ENCODE measurements at places on chromosomes 5 and 9.
A peak's percentile ranks its signal among the peaks of the same experiment; 100 is the strongest.

DNA sequence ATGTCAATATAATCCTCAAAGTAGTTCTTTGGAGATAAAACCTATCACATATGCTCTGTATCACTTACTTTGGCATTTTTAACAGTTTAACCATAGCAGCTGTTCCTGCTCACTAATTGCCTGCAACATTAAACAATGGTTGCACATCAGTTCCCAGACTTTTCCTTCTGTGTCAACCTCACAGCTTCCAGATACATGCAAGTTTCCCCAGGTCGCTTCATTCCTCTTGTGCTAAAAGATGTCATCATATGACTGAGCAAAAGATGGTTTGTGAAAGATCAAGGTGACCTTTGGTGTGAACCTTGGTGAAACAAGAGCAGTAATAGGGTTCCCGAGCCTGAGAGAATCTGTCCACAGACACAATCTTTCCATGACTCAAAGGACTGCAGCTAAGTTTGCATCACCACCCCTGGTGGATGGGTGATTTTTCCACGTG, 500.4 kb upstream of the PAPPA start:
- DNase-seq: no peak

DNA sequence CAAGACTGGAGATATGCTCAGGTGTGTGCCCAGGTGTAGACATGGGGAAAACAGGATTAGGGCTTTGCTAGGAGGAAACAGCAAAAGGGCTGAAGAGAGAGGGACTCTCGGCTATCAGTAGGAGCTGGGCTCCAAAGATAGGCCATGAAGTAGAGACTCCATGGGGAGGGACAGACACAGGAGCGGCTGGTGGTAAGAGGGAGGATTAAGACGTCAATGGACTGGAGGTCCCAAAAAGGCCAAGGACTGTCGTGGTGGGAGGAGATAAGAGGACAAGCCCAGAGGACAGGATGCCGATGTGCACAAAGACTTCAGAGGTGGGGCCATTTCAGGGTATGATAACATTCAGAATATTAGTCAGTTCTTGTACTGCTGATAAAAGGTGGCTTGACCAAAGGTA, 93.1 kb downstream of the SAXO1 start:
- no peak for DNase-seq

DNA sequence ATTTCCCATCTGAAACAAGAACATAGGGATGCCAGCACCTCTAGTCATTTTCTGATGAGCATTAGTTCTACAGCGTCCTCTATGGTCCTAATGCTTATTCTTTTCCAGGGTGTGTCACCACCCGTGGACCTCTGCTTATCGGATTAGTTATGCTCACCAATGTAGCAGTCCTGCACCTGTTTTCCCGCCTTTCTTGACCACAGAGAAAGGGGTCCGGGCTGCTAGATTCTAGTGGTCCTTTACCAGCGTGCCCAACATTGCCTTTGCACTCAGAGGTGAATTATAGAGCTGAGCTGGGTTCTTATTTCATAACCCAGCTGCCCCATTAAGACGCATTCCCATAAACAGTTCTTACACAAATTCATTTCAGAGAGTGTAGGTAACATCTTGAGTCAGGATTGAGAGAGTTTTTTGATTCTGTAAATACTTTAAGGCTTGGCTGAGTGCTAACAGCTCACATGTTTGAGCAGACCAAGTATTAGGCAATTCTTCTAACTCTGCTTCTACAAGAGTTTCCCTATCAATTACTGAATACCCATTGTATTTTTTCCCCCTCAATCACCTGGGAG, 2205.1 kb upstream of the C9orf72 start:
- no peak for DNase-seq

GRCh38 chr5:120479066-120479465, 15.0 kb downstream of the PRR16 start:
- DNase-seq: no peak

GRCh38 chr5:97728920-97729319, 545.9 kb upstream of the RIOK2 start:
- DNase-seq: no peak

- DNase-seq: no peak
Measured at GRCh38 chr5:38433160-38433861, 123.1 kb downstream of the LIFR start.

DNA sequence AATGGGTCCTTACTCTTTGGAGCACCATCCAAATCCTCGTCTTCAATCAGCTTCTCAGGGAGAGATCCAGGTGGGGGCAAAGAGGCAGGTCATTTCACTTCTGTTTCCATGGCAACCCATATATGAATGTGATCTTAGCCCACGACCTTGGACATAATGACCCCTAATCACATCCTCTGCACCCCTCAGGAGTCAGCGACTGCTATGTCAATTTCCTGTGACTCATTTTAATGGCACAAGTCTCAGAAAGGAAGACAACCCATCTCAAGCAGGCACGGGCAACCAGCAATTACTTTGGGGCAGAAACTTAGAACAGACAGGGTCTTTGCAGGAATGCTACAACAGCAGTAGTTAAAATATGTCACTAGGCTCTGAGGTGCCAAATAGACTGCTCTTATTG, 591.2 kb downstream of the TLR4 start:
- DNase-seq: no peak

GRCh38 chr5:128706269-128706668, 168.2 kb upstream of the FBN2 start:
- DNase-seq: no peak

DNA sequence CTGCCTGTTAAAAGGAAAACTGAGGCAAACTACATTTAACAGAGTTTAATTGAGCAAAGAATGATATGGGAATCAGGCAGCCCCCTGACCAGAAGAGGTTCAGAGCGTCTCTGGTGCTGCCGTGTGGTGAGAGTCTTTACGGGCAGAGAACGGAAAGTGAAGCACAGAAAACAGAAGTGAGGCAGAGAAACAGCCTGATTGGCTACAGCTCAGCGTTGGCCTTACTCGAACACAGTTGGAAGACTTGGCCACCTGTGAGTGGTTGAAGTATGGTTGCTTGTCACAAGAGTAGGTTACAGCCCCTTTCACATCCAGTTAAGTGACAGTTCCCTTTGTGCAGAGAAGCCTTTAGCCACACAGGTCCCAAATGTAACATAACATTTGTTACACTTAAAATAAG, 16.9 kb upstream of the FBP1 start:
- DNase-seq: no peak

DNA sequence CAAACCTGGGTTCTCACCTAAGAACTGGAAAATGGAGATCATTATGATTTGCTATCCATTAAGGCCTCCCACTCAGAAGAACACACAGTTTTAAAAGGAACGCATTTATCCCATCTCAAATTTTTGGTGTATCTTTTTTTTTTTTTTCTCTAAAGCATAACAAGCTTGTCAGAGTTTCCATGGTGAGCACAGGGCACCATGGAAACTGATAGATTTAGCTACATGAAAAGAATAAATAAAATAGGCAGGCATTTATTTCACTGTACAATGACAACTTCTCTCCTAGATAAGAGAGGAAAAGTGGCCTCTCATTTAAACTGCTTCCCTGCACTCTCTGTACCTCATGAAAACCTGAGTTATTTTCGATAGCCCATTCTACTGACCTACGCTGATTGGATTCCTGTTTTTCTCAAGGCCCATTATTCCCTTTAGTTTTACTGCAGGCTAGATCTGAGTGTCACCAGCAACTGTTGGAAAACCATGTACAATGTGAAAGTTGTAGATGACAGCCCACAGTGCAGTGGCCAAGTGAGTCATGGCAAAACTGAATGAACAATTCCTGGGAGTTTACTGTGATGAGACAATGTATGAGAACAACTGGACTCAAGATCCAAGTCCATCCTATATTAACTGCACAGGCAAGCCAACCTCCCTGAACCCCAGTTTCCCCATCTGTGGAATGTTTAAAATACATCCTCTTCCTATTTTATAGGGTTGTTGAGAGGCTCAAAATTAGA, 4.3 kb upstream of the GDA start:
- no peak for DNase-seq

DNA sequence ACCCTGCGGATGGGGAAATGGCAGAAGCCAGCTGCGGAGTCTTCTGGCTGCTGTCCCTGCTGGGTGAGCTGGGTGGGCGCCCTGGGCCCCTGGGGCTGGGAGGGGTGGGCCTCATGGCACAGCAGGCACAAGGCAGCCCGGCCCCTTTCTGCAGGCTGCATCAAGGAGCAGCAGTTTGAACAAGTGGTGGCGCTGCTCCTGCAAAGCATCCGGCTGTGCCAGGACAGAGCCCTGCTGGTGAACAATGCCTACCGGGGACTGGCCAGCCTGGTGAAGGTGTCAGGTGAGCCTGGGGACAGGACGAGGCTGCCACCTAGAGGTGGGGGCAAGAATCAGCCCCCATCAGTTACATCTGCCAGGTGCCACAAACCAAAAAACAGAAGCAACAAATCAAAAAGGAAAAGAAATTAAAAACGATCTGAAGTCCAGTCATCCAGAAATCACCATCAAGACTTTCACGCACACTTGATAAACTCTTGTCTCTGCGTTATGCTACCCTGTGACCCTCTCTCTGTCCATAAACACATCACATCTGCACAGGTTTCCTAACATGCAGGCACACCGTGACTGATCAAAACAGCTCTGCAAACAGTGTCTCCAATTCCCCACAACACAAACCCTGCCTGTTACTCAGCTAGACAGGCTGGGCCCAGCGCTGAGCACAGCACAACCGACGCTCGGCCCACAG, 13.9 kb downstream of the REXO4 start:
- peak; percentile 47 for DNase-seq

DNA sequence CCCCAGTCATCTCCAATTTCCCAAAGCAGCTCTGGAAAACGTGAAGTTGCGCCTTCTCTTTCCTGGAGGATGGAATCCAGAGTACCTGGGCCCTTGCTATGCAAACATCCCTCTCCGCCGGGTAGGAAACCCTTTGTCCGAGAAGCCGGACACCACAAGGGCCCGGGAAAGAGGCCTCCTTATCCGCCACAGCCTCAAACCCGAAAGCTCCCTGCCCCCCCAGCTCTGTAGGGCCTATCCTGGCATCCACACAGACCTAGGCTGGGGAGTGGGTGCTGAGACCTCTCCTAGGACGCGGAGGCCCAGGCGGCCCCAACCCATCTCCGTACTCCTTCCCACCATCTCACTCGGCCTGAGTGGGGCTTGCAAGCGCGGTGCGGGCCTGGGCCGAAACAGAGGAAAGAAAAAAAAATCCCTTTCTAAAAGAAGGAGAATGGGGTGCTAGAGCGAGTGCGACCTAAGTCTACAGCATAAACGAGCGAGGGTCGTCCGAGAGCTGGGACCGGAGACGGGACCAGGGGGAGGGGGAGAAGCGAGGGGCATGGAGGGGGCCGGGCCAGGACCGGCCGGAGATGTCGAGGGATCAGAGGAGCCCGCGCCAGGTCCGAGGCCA, 624 bp downstream of the FBXW11 start:
- no peak for DNase-seq

DNA sequence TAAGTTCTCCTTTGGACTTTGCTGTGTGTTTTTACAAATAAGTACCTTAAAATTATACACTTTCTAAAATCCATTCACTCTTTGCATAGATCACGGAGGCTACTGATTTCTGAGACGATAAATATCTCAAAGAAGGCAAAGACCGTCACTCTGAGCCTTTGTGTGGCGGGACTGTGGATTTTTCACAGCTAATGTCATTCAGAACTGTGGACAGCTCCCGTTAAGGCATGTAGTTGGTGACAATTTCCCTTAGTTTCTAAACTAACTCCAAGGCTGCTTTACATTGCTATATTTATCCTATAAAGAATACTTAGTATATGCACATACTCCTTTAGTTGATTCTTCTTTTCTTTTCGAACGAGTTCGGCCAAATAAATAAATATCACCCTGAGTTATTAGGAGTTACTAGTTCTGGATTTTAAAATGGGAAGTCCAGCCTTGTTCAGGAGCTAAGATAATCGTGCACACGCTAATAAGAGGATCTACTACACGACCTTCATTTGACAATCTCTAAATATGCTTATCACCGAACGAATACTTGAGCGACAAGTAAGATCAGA, 1.8 kb downstream of the HCN1 start:
- DNase-seq: no peak

DNA sequence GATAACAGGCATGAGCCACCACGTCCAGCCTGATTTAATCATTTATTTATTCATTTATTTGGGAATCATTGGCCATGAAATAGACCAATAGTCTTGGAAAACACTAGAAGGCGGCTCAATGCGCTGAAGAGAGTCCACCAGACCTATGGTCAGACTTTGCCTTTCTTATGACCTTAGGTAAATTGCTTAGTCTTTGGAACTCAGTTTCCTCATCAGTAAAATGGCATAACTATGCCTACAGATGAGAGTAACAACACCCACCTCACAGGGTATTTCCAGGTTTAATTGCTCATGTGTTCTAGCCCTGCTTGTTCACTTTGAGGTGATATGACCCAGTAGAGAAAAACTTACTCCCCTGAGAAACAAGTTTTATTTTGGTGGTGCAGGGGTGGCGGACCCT, 38.2 kb upstream of the CPEB4 start:
- no peak for DNase-seq

- DNase-seq: no peak
Measured at GRCh38 chr5:31332160-31332559, 138.7 kb downstream of the CDH6 start.

GRCh38 chr5:146884066-146884626, 5.6 kb upstream of the PPP2R2B start:
- DNase-seq: no peak
